ENCODE measurements at places on chromosomes 4 and X. TPM values are rescaled to one million over a fixed set of nuclear protein-coding genes. Genes with fewer than 3 reads are reported as not detected.

GRCh38 chrX:71622576-71623450, 4.5 kb upstream of the CXCR3 start:
- no peak for DNase-seq

GRCh38 chrX:106875151-106875550, 28.0 kb downstream of the RIPPLY1 start:
- DNase-seq = no peak

DNA sequence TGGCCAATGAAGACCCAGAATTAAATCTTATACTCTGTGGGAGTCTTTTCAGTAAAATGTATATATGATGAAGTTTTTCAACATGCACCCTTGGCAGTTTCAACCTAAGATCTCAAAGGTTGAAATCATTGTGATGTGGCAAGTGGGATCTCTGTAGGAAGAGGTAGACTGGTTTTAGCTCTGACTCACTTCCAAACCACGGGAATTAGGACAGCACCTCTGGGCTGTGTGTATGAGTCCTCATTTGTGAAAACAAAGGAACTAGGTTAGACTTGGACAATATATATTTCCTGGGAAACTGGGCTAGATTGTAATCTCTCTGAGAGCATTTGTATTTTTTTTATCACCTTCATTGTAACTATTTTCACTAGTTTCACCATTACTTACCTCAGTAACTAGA, 333.0 kb downstream of the ADGRL3 start:
- no peak for DNase-seq

GRCh38 chrX:109619771-109620170, 5.2 kb downstream of the KCNE5 start:
- DNase-seq = no peak

GRCh38 chrX:80578517-80579105, 158.4 kb downstream of the TENT5D start:
- DNase-seq = no peak

- no peak for DNase-seq
Observed at GRCh38 chr4:102604222-102604940, 103.2 kb downstream of the NFKB1 start.

- DNase-seq = no peak
Observed at GRCh38 chr4:72290737-72291136, 258.9 kb downstream of the NPFFR2 start.

GRCh38 chr4:122512430-122512829, 55.9 kb upstream of the IL2 start:
- no peak for DNase-seq

GRCh38 chr4:82677327-82677726, 115.5 kb upstream of the TMEM150C start:
- no peak for DNase-seq

UGT2B11 gene
- not detected for total RNA-seq

SH3BGRL gene
- 291 TPM for total RNA-seq

ZNF81 gene
- 12.6 TPM for total RNA-seq

DNA sequence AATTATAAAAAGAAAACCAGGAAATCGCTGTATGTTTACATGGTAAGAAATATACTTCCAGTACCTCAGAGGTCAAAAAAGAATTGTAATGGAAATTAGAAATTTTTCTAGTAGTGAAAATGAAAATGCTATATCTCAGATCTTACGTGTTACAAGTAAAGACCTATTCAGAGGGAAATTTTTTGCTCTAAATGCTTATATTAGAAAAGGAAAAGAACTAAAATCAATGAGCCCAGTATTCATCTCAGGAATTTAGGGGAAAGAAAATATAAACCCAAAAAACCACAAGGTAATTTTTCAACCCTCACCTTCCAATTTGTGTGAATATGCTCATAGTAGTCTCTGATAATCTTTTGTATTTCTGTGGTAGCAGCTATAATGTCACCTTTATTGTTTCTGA, 145.6 kb downstream of the RAP1GDS1 start:
- no peak for DNase-seq

TMEM255A gene
- 4.5 TPM for total RNA-seq

GRCh38 chrX:134685668-134686067, 27.4 kb upstream of the PLAC1 start:
- no peak for DNase-seq

GRCh38 chr4:33711826-33712225, 2532.5 kb downstream of the ARAP2 start:
- DNase-seq = no peak

DNA sequence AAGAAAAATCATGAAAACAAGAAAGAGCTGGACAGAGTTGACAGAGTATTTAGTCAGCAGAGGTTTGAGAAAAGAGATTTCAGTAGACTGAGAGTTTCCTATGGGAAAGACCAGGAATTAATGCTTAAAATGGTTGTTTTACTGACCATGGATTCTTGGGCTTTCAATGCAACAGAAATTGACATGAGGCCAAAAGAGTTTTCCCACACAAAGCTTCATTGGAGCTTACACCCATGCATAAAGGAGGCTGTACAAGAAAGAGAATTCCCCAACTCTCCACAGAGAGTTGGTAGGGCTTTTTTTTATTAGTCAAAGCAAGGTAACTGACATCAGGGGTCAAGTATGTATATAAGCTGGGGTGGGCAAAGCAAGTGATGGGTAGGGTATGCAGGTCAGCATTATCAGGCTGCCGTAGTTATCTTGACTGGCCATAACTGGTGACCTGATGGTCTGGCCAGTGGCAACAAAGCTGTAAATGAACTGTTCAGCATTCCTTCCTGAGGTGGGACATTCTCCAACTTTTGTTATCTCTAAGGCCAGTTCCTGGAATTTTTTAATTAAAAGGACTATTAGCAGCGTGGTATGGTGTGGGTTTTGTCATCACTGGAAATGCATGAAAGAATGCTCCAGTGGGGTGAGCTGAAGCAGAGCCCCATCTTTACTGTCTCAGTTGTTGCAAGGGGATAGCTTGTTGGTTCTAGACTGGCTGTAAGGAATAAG, 117.0 kb downstream of the ADAM29 start:
- no peak for DNase-seq

SEC31A gene
- total RNA-seq = 119 TPM

- DNase-seq = no peak
Observed at GRCh38 chrX:12814420-12814819, 23.2 kb downstream of the PRPS2 start.

- DNase-seq = no peak
Observed at GRCh38 chrX:150848914-150849365, 49.5 kb downstream of the CD99L2 start.

All from esophagus muscularis mucosa (tissue), 4 donors.